ENCODE measurements at places on chromosomes 16 and 17.

- DNase-seq: peak; percentile 39
These were observed 2.2 kb downstream of the DPEP1 start for GRCh38 chr16:89615596-89616090.

DNA sequence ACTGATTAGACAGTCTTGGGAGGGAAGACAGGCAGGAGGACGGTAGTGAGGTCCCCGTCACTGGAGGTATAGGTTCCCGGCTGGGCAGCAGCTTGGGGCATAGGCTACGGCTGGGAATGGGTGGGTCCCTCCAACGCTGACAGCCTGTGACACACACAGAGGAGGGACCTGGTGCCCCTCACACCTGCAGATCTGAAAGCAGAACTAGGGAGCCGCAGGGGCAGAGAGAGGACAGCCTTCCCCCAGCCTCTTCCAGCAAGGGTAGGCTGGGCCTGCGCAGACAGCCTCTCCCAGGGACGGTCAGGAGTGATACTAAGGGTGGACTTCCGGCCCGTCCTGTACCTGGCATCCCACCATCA, 2.0 kb downstream of the P2RX1 start:
- no peak for DNase-seq

DNA sequence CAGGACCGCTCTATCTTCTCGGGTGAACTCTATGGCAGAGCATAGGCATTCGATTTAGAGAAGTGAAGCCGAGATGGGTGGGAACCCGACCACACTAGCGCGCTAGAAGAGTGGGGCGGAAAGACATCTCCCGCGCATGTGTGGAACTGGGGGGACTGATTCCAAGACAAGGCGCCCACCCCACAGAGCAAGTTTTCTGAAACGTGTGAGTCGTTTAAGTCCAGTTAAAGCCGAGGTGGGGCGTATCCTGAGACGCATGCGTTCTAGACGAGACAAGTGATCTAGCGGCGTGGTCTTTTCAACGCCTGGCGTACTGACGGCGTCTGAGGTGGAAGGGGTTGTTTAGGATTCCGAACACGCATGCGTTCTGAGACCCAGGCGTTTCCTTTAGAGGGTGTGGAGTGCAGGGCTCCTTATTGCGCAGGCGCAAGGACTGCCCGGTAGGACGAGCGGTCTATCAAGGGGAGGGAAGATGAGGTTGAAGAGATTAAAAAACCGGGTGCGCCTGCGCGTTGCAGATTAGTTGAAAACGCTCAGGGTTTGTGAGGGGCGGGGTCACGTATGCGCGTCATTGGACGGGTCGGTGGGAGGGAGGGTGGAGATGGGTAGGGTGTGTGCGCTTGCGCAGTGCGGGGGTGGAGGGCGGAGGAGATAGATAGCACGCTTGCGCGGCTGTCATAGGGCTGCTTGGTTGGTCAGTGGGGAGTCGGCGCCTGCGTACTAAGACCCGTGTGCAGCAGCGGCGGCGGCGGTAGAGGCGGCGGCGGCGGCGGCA, at the start of gene EIF5A:
TSS of gene EIF5A (plus strand) at position 718 of the 775 bp plus-strand sequence. CDS start 2,008 bp downstream, outside the sequence.
- peak; percentile 100 for DNase-seq

GRCh38 chr16:89283449-89283848, 65.9 kb downstream of the ZNF778 start:
- DNase-seq: no peak

DNA sequence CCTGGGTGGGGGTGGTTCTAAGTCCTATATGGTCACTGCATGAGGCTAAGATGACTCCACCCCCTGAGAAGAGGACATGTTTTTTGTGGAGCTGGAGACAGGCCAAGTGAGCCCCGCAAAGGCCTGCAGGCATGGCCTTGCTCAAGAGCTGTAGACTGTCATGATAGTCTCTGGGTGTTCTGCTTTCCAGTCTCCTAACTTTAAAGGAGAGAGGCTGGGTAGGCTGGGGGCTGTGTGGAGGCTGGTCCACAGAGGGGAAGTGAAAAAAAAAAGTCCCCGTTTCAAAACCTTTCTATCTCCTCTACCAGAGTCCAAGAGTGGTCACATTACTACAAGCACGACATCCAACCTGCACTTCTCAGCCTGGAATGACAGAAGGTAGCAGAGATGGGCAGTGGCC, 27.1 kb downstream of the CDRT4 start:
- no peak for DNase-seq

- DNase-seq: no peak
These were observed 51.2 kb upstream of the MTMR4 start for GRCh38 chr17:58565389-58566311.

- no peak for DNase-seq
These were observed 24.1 kb upstream of the ENGASE start for GRCh38 chr17:79050551-79050950.

- no peak for DNase-seq
These were observed 5.8 kb downstream of the NHERF2 start for GRCh38 chr16:2032285-2033056.

DNA sequence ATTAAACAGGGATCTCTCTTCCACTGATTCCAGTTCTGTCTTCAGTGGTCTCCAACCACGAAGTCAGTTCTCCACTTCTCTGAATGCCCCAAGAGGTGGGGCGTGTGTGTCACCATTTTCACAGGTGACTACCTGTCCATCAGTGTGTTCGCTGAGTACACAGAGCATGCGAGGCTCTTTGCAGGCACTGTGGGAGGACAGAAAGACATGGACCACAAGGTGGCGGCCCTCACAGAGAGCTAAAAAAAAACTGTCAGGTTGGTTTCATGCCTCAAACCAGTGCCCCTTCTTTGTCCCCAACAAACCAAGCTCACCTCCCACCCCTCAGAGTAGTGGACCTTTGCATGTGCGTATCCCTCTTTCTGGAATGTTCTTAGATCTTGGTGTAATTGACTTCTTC, 13.8 kb downstream of the EMP2 start:
- DNase-seq: no peak

DNA sequence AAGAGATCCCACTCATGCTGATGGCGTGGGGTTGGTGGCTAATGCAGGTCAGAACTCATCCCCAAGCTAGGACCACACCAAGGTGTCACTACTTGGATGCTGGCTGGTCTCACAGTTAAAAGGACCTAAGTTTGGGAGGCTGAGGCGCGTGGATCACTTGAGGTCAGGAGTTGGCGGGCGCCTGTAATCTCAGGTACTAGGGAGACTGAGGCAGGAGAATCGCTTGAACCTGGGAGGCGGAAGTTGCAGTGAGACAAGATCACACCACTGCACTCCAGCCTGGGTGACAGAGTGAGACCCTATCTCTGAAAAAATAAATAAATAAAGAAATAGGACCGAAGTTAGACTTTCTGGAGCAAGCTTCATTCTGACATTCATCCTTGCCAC, 6.6 kb upstream of the CDC42EP4 start:
- DNase-seq: no peak

DNA sequence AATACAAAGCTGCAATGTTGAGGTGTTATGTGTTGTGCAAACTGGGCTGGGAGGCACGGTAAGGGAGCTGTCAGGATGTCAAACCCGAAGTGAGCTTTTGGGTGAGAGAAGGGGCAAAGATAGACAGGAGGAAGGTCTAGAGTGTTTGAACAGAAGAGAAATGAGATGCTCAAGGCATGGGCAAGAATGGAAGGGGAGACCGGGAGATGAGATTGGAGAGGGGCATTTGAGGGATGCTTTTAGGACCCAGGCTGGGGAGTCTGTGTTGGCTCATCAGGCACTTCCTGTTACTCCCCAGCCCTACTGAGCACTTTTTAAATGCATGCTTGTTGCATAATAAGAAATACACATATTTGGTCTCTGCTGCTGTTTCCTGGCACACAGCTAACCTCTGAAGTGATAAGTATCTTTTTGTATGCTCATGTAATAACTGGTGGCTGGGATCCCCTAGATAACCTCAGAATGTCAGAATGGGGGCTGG, 13.7 kb downstream of the UNC45B start:
- DNase-seq: peak; percentile 52

GRCh38 chr16:2210386-2211365, at the start of gene BRICD5:
Gene BRICD5 (minus strand): TSS chr16:2210863. CDS start chr16:2210833, 30 bp downstream.
- DNase-seq: no peak

GRCh38 chr16:82769845-82770244, 143.1 kb downstream of the CDH13 start:
- DNase-seq: no peak

DNA sequence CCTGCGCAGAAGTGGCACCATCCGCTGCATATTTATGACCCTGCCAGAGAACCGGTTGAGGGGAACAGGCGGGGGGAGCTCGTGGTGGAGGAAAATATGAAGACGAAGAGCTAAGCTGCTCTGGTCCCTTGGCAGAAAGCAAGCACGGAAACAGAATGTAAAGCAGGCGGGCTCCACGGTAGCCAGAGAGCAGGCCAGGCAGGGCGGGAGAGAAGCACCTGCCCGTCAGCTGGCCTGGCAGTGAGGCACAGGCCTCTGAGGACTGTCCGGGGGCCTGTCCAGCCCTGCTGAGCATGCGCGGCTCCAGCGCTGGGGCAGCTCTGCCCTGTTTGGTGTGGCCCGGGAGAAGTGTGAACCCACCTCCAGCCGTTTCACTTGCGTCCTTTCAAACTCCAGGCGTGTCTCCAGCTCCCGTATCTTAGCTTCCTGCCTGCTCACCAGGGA, 46.7 kb downstream of the PIPOX start:
- DNase-seq: no peak

DNA sequence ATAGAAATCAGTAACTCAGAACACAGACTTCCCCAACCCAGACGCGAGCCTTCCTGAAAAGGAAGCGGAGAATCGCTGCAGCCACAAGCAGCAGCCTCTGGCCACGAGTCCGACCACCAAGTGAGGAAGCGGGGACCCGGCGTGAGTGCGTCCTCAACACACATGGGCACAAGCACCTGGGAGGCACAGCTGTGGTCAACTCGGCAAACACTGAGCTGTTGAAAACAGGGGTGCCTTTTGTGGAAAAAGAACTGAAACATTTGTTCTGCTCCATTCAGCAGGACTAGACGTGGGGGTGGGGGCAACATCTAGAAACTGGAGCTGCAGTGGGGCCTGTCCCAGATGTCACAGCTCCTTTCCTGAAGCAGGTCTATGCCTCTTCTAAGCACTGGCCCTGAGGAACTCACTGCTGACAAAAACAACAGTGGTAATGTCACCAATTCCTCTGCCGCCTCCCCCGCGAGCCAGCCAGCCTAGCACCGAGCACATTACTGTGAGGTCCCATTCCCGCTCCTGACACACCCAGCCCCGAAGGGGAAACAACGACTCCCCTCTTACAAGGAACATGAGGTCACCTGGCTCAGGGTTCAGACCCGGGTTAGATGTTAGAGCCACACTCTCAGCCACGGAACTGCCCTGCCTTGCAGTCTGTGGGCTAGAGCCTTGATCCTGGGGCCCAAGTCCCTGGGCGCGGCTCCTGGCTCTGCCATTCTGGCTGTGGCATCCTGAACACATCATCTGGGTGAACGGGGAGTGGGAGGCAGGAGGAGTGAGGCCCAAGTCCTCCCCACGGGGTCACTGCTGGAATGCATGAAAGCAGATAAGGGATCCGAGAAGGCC, 29.0 kb downstream of the KDM8 start:
- no peak for DNase-seq

- DNase-seq: no peak
These were observed 1.9 kb upstream of the CBLN1 start for GRCh38 chr16:49283376-49284049.

- no peak for DNase-seq
These were observed 10.9 kb upstream of the PRKCB start for GRCh38 chr16:23824909-23825308.

DNA sequence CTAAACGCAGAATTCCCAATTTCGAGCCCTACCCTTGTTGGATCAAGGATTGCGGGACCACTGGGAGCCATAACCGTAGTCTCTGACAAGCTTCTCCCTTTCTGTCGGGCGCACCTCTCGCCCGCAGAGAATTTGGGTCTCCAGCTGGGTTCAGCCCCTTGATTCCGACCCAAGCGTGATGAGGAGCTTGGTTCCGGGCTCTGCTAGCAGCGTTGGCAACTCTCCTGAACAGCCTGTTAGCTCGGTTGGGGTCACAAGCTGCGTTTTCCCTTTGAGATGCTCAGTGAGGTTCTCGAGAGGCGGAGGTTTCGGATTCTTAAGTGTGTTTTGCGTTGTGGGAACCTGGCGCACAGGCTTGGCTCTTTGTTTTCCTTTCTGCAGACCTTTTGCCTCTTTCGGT, 655 bp downstream of the ATXN1L start:
- peak; percentile 17 for DNase-seq

GRCh38 chr17:7684851-7685532, 2.3 kb downstream of the TP53 start:
- peak; percentile 28 for DNase-seq

DNA sequence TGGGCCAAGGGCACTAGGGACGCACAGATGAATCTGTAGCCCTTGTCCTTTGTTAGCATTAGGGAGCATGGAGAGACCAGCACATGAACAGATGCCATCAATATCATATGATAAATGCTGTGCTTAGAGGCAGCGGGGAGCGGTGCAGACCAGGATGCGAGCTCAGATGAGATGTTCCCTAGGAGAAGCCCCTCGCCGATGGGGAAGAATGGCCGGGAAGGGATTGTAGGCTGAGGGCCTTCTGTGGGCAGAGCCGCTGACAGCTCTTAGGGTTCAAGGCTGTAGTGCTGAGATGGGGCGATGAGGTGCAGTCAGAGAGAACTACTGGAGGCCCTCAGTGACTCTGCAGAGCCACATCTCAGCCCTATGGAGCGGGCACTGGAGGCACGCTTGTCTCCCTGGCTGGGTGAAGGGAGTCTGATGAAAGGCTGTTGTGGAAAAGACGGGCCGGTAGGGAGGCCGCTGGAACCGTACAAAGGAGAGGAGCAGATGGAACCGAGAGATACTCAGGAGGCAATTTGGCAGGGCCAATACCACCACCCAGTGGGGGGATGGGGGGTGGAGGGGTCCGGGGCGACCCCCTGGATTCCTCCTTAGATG, 66.3 kb upstream of the ENDOV start:
- no peak for DNase-seq

- DNase-seq: no peak
These were observed 29.4 kb downstream of the B9D1 start for GRCh38 chr17:19333132-19333440.

DNA sequence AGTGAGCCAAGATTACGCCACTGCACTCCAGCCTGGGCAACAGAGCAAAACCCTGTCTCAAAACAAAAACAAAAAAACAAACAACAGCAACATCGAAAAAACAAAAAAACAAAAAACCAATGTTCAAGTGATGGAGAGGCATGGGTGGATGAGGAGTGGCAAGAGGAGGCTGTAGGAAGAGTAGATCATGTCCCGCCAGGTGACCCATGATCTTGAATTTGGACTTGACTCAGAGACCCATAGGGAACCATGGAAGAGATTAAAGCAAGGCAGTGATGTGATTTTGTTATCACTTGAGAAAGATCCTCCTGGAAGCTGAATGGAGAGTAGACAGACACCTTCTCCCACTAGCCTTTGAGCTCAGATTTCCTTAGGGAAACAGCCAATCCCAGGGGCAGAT, 11.2 kb downstream of the ABAT start:
- no peak for DNase-seq

GRCh38 chr16:30604316-30604947, 5.8 kb downstream of the ZNF689 start:
- no peak for DNase-seq

DNA sequence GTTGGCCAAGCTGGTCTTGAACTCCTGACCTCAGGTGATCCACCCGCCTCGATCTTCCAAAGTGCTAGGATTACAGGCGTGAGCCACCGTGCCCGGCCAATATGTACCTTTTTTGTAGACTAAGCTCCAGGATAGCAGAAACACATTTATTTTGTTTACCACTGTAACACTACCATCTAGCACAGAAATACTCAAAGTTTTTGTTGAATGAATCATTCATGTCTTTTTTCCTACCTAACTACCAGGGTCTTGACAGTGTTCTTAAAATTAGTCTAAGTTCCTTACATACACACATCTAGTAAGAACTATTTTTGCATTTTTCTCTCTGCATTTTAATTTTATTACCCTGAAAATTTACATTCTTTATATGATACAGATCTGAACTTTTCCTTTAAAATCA, 44.4 kb downstream of the AKAP10 start:
- DNase-seq: no peak

All from CD4-positive, alpha-beta T cell treated with Interleukin-12 subunit alpha and Interleukin-12 subunit beta, for 1 hour (primary cell).